ENCODE measurements at places on chromosomes 7 and 10.

DNA sequence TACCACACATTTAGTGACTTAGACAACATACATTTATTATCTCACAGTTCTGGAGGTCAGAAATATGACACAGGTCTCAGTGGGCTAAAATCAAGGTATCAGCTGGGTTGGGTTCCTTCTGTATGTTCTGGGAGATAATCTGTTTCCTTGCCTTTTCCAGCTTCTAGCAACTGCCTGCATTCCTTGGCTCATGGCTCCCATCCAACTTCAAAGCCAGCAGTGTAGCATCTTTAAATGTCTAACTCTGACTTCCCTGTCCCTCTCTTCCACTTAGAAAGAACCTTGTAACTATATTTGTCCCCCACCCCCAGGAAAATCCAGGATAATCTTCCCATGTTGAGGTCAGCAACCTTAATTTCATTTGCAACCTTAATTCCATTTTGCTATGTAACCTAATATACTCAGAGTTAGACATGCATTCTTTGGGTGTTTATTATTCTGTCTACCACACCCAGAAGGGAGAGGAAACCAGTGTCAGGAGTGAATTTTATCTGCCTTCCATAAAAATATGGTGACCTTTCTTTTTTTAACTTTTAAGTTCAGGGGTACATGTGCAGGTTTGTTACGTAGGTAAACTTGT lies 57.3 kb upstream of the SMIM30 start:
- no peak for DNase-seq

GRCh38 chr7:17422966-17423365 lies 124.5 kb downstream of the AHR start:
- no peak for DNase-seq

- DNase-seq = no peak
Measured at GRCh38 chr10:121774404-121774803, 153.4 kb downstream of the ATE1 start.

DNA sequence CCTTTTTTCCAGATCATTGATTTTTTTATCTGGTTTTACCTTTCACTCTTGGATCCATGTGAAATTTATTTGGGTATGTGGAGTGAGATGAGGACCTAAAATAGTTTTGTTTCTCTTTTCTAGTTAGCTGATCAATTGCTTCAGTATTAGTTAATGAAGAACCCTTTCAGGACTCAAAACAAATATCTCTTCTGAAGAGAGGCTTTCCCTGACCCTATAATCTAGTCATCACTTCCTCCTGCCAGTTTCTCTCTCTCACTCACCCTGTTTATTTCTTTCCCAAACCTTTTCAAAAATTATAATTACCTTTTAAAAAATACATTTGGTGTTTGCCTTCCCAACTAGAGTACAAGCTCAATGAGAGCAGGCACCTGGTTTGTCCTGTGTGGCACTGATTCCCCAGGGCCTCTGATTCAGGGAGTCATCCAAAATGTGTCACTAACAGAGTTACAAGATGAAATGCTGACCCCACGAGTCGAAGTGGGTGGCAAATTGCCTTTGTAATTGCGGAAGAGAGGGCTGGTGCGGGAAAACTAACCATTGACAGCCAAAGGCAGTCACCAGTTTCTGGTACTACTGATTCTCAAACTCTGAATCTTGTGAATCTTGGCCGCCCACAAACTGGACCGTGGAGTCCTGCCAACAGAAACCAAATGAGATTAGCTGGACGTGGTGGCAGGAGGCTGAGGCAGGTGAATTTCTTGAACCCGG lies 2.4 kb downstream of the TMEM140 start:
- DNase-seq = no peak

DNA sequence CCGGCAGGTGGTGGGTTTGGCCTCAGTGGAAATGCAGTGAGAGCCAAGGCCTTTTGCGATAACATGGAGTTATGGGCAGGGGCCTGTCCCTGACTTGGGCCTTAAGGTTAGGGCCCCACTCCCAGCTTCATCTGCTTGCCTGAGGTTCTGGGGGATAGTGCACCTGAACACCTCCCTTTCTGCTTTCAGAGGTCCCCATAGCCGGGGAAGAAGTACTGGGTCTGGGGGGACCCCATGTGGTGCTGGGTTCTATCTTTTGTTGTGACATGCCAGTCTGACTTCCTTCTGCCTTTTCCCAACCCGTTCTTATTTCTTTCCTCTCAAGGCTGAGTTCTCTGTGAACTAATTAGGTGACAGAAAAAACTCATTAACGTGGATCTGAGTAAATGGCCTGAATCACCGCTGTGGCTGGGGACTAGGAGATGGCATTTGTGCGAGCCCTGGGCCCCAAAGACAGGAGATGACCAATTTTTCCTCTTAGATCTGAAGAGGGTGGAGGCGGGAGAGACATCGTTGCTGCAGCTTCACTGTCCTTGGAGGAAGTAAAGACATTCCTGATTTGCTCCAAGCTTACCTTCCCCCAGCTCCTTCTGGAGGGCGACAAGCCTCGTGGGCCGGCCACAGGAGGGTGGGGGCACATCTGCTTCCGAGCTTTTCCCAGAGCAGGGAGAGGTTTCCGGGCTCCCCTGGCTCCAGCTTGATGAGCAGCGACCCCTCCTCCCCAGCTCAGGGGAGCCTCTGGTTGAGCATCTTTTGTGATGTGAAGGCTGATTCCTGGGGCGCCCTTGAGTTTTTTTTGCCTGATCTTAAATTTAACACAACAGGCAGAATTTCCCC lies 2.0 kb downstream of the AGAP3 start:
- DNase-seq = peak; percentile 5

DNA sequence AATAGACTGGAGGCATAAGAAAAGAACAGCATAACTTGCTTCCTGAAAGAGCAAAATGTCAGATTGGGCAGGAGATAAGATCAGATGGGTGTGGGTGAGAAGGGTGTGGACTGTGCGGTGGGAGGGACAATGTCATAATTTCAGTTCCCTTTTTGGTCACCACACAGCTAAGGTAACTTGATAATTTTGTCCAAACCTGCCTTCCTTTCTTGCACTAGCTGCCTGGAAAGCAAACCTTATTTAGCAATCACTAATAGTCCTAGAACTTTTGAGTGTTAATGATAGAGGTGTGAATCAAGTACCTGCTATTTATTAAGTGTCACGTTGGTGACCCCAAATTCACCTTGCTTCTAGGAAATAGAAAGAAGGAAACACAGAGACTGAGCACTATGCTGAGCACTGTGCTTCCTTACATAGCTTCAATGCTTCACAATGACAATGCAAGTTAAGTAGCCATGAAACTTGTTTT lies 72.4 kb upstream of the SP4 start:
- DNase-seq = no peak

- peak; percentile 96 for DNase-seq
Measured at GRCh38 chr7:33841705-33842129, 63.6 kb upstream of the BMPER start.

DNA sequence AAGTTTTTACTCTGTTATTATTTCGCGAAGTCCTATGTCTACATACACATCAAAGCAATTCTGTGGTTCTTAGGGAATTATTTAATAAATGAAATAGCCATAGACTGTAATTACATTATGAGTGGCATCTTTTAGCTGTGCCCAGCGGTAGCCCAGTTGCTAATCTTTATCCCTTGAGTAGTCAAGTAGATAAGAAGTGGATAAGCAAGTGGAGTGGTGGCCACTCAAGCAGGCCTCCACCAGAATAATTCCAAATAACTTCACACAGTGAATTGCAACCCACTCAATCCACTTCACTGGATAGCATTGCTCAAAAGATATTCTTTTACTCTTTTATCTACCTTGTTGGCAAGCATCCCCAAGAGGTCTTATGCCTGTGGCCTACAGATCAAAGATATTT lies 349.7 kb downstream of the AUTS2 start:
- DNase-seq = no peak

DNA sequence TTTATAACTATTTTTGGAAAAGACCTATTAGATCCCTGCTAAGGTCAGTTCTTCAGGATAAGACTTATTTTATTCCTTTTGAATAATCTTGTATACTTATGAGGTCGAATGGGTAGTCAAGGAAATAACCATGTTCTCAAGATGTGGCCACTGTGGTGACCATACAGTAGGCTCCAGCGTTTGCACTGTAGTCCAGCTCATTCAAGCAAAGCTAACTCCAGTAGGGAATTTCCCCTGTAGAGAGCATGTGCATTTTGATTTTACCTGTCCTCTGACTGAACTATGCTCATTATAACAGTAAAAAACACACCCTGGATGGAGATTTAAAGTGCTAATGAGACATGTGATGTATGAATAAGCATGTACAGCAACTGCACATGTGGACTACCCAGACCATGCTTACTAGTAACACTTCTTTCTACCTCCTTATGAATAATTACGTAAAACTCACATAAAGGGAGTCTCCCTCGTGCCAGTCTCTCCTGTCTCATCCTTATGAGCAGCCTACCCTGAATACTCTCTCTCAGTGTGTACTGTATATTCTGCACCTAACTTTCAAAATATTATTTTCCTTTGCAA lies 32.4 kb upstream of the SEMA3E start:
- DNase-seq = no peak

DNA sequence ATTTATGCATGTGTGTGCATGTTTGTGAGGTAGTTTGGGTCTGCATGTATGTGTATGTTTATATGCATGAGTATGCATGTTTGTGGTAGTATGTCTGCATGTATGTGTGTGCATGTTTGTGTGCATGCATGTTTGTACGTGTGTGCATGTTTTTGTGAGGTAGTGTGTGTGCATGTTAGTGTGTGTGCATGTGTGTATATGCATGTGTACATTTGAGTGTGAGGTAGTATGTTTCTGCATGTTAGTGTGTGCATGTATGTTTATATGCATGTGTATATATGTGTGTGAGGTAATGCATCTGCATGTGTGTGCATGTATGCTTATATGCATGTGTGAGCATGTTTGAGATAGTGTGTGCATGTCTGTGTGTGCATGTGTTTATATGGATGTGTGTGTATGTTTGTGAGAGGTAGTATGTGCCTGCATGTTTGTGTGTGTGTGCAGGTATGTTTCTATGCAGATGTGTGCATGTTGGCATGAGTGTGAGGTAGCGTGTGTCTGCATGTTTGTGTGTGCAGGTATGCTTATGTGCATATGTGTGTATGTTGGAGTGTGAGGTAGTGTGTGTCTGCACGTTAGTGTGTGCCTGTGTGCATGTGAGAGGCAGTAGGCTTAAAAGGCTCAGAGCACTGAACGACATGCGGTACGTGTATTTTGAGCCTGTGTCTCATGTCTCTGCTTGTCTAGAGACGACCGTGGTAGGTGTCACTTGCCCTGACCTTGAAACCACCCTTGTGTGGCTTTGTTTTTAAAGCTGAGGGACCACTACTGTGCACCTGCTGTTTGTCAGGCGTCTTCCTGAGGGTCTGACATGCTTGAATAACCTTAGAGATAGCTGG lies 43.7 kb downstream of the PFKP start:
- no peak for DNase-seq

- DNase-seq = no peak
Measured at GRCh38 chr10:79144351-79145173, 75.8 kb downstream of the ZMIZ1 start.

DNA sequence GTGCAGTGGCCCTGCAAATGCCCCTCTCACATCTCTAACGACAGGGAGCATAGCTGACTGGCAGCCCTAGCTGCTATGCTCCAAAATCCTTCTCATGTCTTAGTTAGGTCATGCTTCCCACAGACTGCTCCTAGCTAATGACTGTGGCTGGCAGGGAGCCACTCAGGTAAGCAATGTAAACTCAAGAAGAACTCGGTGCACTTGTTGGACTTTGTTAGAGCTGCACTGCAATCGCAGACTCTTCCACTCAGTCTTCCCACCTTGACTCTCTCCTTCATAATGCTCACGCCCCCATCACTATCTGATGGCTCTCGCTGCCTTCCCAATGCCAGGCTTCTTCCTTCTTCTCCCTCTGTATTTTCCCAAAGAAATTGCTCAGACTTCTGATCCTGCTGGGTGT lies 24.0 kb downstream of the OR9A2 start:
- DNase-seq = peak; percentile 7

All from NCI-H1105 treated with DMSO at 0.1 percent for 48 hours (cell line).